Endothelial cell (in vitro differentiated cells): ENCODE measurements at places on chromosomes 4 and X. TPM values are rescaled to one million over a fixed set of nuclear protein-coding genes. Genes with fewer than 3 reads are reported as not detected.

DNA sequence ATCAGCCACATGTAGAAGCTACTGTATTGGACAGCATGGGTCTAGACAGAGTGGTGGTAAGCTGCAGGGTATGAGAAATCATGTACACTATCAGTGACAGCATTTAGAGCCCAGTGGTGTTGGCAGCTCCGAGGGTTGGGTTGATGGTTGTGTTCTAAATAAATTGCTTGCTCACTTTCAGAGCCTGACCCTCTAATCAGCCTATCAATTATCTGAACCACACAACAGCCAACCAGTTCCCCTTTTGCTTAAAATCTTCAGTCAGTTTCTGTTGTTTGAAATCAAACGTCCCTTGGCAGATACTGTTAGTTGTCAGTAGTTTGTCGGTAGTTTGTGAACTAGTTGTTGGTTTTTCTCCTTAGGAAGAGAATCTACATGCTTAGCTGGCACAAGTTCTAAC lies 99.8 kb upstream of the RAI2 start:
- DNase-seq: no peak

DNA sequence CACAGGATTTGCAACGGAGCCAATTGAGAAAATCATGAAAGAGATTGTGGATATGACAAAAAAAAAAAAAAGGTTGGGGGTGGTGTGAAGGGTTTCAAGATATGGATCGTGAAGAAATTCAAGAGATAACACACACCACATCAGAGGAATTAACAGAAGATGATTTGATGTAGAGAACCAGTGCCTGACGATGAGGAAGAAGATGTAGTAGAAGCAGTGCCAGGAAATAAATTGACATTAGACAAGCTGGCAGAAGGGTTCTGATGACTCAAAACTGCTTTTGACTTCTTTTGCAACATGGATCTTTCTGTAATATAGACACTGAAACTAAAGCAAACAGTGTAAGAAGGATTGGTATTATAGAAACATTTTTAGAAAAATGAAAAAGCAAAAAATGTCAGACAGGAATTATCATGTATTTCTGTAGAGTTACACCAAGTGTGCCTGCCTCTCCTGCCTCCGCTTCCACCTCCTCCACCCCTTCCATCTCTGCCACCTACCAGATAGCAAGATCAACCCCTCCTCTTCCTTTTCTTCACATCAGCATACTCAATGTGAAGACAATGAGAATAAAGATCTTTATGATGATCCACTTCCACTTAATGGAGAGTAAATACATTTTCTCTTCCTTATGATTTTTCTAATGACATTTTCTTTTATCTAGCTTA lies 127.5 kb upstream of the OTUD4 start:
- no peak for DNase-seq

DNA sequence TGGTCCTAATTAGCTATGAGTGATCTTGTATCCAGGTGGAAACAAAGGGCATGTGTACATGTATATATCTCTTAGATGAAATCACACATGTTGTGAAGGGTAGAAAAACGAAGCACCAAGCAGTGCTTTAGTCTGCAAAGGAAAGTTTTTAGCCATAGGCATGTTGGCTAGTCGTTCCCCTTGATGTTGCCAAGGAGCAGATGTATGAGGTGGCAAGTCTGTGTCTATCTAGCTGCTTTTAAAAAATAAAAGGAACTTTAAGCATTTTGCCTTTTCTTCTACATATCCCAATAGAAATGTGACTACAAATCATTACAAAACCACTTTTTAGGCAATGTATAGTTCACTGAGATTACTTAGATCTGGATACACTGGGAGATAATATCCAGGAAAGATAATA lies 63.1 kb downstream of the NSUN7 start:
- no peak for DNase-seq

DNA sequence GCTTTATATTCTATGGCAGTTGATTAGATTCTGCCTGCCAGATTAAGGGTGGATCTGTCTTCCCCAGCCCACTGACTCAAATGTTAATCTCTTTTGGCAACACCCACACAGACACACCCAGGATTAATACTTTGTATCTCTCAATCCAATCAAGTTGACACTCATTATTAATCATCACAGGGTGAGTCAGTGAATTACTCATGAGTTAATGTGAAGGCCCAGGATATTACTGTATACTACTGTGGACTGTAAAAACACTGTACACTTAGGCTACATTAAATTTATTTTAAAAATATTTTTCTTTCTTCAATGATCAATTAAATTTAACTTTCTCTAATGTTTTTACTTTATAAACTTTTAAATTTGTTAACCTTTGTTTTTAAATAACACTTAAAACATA lies 87.7 kb downstream of the NAP1L3 start:
- no peak for DNase-seq

DNA sequence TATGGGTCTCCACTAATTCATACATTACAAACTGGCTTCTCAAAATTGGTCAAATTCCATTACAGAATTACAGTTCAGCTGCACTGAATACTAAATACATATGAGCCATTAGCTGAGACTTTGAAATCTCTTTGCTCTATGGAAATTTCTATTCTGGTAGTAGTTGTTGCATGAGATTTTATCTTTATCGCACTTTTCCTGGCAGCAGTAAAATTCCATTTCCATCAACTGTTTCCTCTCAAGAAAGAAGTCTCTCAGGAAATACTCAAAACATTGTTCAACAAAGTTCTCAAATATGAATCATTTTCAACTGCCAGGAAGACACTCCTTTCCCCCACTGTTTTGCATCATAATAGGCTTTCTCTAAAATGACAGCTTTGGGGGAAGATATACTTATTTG lies 51.3 kb downstream of the ATP11C start:
- DNase-seq: no peak

DNA sequence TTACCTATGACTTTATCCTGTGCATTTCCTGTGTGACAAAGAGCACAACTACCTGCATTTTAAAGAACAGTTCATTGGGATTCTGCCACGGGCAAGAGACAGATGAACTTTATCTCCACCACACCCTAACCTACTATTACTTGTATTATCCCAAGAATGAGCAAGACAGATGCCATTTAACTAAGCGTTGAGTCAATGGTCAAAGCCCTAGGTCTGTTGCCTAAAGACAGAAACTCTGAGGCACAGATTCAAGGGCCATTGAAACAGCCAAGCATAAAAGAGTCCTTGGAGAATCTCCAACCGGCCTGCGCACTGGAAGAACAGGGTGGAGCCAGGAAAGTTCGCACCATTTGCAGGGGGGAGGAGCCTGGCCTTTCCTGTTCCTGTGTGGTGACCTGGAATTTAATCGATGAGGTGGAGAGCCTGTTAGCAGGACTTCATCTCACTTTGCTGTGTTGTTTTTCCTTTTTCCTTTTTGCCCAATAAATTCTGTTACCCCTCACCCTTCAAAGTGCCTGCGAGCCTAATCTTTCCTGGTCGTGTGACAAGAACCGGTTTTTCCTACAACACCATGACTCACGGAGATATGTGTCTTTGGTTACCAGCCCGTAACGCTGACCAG lies 146.4 kb upstream of the DIAPH2 start:
- DNase-seq: no peak

GRCh38 chr4:110055158-110055768 lies 142.6 kb downstream of the EGF start:
- DNase-seq: no peak

- no peak for DNase-seq
These were observed 32.2 kb downstream of the SGMS2 start for GRCh38 chr4:107856901-107857300.

DNA sequence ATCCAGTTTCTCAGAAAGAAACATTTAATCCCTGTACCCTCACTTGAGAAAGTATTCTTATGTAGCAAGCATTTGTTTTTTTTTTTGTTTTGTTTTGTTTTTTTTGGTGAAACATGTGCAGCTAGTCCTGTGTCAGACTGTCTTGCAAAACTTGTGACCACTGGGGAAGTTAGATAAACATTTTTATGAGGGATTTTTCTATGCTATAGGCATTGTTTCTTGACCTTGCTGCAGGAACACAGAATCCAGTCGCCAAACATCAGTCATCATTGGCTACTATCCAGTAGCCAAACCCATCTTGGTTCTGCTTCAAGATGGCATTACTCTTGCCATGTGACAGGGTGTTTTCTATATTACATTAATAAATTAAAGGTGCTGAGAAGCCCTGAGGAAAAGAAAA lies 7.7 kb upstream of the MAPK10 start:
- DNase-seq: no peak

GRCh38 chr4:54626113-54626512 lies 31.6 kb upstream of the KIT start:
- DNase-seq: no peak

- no peak for DNase-seq
These were observed 130.8 kb upstream of the PDLIM3 start for GRCh38 chr4:185666156-185666555.

DNA sequence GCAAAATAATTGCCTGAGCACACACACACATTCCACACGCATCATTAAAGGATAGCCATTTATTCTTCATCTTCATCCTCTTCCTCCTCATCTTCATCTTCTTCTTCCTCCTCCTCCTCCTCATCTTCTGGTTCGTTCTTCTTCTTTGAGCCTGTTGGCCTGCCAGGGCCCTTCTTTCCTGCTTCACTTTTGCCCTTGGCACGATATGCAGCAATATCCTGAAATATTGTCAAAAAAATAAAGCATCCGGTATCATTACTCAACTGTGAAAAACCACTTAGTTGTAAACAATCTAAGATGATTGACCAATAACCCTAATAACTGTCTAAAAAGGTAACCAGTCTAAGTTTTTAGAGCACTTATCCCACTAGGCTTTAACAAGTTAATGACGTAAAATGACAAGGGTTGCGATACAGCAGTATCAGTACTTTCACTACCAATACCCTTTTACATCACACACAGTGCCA lies 2.1 kb downstream of the HMGB2 start:
- DNase-seq: no peak

- DNase-seq: peak; percentile 53
These were observed 501 bp downstream of the ZNF518B start for GRCh38 chr4:10456595-10457254.

DNA sequence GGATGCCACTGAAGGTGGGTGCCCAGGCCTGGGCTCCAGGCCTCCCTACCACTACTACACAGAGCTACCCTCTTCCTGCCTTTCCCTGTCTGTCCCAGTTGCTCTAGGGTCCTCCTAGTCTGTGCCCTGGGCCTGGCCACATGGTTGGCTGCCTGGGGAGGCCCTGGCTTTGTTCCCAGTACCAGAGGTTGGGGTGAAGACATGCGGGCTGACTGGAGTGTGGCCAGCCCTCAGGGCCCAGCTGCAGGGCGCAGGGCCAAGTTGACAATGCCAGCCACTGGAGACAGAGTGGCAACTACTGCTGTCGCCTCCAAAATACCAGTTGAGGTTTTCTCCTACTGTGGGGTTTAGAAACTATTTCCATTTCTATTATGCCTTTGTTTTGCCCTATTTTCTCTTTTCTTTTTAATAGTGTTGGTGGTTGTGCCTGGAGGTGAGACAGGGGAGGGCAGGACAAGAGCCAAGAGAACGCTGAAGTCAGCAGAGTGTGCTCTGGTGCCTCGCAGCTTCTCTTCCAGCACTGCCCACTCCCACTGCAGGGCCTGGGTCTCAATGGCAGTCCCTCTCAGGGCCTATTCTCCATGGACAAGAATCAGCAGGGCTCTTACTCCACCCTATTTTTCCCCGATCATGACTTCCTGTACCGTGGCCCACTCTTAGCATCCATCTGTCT lies 32.2 kb upstream of the XPNPEP2 start:
- DNase-seq: no peak

DNA sequence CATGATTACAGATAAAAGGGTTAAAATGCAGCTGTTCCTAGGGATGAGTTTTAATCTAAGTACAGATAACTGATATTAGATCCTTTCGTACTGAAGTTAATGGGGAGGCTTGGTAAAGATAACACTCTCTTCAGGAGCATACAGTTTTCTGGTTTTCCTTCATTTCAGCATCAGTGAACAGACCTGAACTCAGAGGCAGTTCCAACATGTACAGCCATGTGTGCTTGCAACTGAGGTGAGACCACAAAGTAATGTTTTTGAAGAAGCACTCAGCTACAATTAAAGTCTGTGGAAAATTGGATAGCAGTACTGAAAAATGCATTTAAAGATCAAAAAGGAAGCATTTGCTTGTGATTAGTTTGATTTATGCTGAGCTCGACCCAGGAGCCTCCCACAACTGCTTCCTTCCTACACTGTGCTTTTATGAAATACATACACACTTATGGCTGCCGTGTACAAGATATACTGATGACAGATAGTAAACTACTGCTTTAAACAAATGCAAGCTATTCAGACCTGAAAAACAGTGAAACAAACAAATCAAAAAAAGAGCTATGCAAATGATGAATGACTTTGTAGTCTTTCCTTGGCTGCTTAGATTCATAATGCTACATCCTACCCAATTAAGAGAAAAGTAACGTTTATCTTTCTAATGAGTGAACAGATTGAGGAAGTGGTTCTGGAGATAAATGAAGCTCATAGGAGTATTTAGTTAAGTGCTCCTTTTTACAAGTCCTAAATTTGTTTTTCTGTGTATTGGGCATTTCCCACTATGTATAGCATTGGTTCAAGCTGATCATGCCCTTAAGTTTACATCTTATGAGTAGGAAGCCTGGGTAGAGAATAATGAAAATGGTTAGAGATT lies 68.4 kb downstream of the PDLIM5 start:
- no peak for DNase-seq

DNA sequence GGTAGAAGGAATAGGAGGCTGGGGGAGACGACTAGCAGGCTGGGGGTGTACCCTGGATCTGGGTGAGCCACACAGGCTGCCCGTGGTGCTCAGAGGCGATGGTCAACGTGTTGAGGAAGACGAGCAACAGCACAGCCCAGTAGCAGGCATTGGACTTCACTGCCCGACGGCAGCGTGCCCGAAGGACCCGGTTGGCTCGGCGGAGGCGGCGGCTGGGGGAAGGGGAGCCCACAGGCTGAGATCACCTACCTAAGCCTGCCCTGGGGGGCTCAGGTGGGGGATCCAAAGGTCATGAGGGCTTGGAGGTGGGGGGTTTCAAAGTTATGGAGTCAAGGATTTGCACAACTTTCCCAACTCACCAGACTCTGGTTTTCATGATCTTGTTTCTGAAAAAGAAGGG lies 7.3 kb downstream of the CACNA1F start:
- no peak for DNase-seq

DNA sequence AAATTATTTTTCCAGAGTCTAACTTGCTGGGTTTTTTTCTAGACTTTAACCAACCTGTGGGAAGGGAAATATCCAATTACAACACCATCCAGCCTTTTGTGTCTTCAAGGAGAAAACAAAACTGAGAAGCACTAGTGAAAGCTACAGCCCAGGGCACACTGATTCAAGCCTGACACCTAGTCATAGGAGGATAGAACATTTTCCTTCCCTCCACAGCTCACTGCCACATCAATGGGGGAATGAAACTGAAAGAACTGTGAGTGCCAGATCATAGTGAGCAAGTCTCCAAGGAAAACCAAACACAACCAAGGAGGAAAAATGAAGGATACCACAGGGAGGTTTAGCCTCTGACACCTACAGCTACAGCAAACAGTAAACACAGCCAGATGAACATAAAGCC lies 43.3 kb upstream of the MAGEA8 start:
- no peak for DNase-seq

BTC gene
- 0.13 TPM for total RNA-seq

COX7B2 gene
- not detected for total RNA-seq

BEX5 gene
- 45.4 TPM for total RNA-seq

DCAF4L1 gene
- 0.44 TPM for total RNA-seq

SLC16A2 gene
- 32.4 TPM for total RNA-seq

FAM149A gene
- 0.33 TPM for total RNA-seq
